Activated CD8-positive, alpha-beta memory T cell treated with anti-CD3 and anti-CD28 coated beads for 4 hours (primary cell): ENCODE measurements at places on chromosomes 4 and X.

- DNase-seq, result no peak
Measured at GRCh38 chr4:188660796-188661195, 521.6 kb downstream of the TRIML1 start.

GRCh38 chrX:48945517-48946348 is 11.7 kb downstream of the OTUD5 start:
- DNase-seq, result no peak

DNA sequence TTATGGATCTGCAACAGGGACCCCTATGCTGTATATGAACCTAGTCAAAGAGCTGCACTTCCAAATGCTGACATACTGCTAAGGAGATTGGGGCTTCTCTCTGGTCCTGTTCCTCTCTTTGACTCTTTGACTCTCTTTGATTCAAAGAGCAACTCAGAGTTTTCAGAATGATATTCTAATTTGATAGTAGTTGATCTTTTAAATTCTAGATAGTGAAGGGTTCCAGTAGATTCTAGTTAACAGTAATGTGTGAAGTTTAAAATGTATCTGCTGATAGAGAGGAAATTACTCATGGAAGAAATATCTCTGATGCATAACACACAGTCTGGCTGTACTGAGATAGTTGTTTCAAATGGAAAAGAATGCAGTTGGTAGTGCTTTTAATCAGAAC is 239.1 kb downstream of the RASL11B start:
- no peak for DNase-seq

DNA sequence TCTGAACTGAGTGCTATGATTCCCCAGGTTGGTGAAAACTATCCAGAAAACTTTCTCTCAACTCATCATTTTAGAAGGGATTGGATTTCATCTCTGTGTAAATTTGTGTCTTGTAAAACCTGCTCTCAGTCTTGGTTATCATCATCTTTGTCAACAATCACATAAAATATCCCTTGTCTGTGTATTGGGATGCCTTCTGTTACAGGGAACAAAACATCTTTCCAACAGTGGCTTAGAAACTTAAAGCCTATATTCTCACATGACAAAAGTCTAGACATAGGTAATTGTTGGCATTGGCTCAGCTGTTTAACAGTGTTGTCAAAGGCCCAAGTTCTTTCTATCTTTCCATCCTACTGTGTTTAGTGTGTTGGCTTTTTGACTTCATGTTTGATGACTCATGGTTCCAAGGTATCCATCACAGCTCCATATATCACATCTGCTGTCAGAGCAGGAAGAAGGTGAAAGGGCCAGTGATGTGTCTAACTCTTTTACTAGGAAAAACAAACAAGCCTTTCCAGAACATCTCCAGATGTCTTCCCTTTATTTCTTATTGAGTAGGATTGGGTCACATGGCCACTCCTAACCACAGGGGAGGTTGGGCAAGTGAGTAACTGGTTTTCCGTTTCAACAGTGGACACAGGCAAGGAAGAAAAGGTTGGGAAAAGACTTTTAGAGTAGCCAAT is 65.0 kb downstream of the PHEX start:
- DNase-seq, result no peak

- DNase-seq, result no peak
Measured at GRCh38 chr4:102139132-102139573, 206.1 kb downstream of the SLC39A8 start.

- no peak for DNase-seq
Measured at GRCh38 chr4:169367826-169368225, 97.1 kb upstream of the SH3RF1 start.

GRCh38 chr4:121454251-121454979 is 73.6 kb upstream of the QRFPR start:
- no peak for DNase-seq

DNA sequence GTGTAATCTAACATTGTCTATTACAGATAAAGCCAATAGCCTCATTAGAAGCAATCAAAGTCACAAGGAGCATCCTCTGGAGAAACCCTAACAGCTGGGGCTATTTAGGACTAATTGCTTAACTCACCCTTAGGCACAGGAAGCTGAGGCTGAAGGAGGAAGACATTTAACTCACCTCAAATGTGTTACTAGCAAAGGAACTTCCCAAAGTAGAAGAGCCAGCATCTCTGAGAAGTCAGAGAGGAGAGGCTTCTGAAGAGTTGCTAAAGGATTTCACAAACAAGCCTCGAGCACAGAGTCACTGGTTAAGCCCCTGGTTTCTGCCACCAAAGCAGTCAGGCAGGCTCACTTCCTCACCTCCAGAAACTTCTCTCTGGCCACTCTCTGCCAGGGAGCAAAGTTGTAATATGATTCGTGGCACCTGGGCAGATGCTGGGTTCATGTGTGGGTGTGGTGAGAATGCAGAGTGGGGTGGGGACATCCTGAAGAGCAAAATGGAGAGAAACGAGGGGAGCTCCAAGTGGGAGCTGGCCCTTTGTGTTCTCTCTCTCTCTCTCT is 201.3 kb downstream of the HS6ST2 start:
- DNase-seq, result no peak

DNA sequence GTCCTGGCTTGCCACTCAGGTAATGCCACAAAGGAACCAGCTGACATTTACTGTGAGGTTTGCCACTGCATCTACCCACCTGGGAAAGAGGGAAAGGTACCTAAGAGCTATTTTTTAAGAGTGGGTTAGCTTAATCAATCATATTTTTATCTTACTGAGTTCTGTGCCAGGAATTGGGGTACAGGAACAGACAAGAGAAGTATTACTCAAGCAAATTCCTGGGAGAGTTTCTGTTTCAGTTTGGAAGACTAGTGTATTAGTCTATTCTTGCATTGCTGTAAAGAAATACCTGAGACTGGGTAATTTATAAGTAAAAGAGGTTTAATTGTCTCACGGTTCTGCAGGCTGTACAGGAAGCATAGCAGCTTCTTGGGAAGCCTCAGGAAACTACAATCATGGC is 23.2 kb downstream of the PSMD10 start:
- DNase-seq, result no peak
